ENCODE measurements at places on chromosomes 6 and 20.

- DNase-seq = peak; percentile 86
These were observed 57.8 kb upstream of the RREB1 start for GRCh38 chr6:7050004-7050403.

- DNase-seq = peak; percentile 42
These were observed 26.9 kb downstream of the SPATA2 start for GRCh38 chr20:49888212-49889000.

DNA sequence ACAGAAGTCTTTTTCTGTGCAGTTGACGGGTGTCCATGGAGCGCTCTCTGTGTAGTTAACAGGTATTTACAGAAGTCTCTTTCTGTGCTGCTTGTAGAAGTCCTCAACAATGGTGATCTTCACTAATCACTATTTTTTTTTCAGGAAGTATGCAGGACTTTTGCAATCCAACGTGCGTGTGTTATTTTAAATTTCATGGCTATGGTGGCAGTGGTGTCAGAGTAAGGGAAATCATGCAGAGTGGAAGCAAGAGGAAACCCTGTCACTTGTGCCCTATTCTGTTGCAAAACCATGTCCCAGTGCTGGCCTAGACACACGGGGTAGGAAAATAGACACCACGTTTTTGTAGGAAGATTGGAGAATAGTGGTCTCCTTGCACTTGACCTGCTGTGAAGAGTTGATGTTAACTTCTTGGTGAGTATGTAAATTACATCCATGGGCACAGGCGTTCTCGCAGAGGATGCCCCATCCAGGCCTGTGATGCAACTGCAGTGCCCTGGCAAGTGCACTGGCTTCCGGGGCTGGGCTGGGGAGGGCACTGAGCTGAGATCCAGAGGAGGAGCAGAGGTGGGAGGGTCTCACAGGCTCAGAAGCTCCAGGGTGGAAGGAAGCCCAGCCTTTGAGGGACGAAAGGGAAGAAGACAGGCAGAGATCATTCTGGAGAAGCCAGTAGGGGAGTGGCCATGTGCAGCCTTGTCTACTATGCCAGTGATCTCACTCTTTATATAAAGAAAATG lies 146.5 kb downstream of the SYCP2 start:
- peak; percentile 79 for DNase-seq

DNA sequence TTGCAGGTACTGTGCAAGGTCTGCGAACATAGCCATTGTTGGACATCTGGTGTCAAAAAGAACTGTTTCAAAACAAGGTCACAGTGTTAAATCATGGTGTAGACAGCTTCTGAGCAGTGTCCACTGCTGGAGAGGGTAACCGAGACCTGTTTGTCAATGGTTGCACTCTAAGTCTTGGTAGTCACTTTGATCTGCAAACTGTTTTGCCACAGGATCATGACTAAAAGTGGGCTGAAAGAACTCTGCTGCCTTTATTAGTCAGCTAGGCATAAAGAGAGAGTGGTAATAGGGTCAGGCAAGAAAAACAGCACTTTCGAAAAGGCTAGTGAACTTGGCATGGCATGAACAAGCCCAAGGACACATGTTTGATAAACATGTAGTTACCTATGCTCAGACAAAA lies 552.3 kb upstream of the CITED2 start:
- no peak for DNase-seq

- DNase-seq = no peak
These were observed 237.1 kb downstream of the ANKRD60 start for GRCh38 chr20:57991211-57991881.

GRCh38 chr6:33427585-33428223 lies 7.8 kb downstream of the SYNGAP1 start:
- no peak for DNase-seq

- no peak for DNase-seq
These were observed 40.0 kb upstream of the OPN5 start for GRCh38 chr6:47741807-47742206.

DNA sequence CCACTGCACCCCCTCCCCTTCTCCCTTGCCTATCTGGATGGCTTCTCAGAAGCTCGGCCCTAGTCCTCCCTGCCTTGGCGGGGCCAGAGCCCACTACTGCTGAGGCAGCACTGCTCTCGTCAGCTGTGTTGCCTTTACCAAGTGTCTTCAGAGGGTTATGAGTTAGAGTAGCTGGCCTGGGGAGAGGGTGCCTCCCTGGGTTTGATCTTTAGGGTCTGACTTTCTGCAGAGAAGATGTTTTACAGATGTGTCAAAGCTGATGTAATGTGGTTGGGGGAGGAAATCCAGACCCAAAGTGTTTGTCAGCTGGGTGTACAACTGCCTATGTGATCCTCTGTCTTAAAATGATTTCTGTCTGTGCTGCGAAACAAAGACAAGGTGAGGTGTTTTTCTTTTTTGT lies 30.4 kb upstream of the PI16 start:
- DNase-seq = no peak

GRCh38 chr6:23505026-23505425 lies 621.0 kb upstream of the NRSN1 start:
- DNase-seq = no peak

GRCh38 chr20:61560361-61560853 lies 308.3 kb downstream of the CDH4 start:
- DNase-seq = no peak

DNA sequence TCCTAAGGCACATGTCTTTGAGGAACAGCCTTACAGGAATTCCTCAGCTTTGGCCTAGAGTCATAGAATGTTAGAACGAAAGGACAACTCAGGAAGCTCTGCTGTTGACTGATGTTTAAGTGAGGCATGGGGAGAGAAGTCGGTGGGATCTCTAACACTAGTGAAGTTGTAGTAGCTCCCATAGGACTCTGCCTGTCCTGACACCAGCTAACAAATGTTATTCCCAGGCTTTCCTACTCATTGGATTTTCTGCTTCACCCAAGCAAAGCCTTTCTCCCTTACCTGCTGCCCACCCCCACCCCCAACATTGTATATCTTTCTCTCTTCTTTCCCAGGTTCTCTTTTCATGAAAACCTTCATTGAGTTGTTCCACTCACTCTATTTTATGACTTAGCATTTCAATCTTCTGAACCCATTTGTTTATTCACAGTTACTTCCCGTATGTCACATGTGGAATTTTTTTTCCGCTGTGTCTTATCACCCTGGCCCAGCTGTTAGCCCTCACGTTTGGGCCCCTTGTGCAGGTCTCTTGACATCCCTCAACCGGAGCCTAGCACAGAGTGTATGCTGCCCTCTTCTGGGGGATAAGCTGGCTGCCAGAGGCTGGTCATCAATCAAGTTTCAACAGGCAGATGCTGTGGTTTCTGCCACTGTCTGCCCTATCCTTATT lies 39.2 kb upstream of the RNF8 start:
- DNase-seq = peak; percentile 62

- DNase-seq = no peak
These were observed 466.9 kb upstream of the NRSN1 start for GRCh38 chr6:23659125-23659524.

- DNase-seq = no peak
These were observed 19.4 kb upstream of the BAK1 start for GRCh38 chr6:33599413-33599938.

DNA sequence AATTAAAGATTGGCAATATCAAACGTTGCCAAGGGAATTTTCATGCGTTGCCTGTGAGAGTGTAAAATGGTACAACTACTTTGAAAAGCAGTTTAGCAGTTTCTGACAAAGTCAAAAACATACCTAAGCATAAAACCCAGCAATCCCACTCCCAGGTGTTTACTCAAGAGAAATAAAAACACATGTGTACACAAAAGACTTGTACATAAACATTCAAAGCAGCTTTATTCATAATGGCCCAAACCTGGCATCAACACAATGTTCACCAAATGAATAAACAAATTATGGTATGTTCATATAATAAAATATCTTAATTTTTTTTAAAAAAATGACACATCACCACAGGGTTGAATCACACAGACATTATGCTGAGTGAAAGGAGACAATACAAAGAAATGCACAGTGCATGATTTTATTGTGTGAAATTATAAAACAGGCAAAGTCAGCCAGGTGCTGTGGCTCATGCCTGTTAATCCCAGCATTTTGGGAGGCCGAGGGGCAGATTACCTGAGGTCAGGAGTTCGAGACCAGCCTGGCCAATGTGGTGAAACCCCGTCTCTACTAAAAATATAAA lies 240.4 kb upstream of the MARCKS start:
- no peak for DNase-seq

- no peak for DNase-seq
These were observed 184.0 kb downstream of the IBTK start for GRCh38 chr6:82063574-82063973.

- no peak for DNase-seq
These were observed 272.9 kb upstream of the KCNQ5 start for GRCh38 chr6:72348926-72349325.

DNA sequence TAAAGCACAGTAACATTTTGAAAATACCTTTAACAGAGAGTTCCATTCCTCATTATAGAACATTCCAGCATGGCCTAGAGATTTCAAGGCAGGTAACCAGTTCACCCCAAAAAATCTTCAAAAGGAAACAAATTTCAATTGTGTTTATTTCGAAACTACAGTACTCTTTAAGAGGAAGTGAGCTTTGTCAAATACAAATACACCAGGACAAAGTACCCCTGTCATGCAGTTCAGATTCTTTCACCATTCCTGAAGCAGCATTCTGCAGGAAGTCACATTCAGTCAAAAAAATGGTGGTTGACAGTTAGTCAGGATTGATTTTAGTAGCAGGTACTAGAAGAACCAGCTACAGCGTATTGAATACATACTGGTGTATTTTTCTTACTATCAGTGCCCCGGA lies 89.6 kb upstream of the RIN2 start:
- no peak for DNase-seq

DNA sequence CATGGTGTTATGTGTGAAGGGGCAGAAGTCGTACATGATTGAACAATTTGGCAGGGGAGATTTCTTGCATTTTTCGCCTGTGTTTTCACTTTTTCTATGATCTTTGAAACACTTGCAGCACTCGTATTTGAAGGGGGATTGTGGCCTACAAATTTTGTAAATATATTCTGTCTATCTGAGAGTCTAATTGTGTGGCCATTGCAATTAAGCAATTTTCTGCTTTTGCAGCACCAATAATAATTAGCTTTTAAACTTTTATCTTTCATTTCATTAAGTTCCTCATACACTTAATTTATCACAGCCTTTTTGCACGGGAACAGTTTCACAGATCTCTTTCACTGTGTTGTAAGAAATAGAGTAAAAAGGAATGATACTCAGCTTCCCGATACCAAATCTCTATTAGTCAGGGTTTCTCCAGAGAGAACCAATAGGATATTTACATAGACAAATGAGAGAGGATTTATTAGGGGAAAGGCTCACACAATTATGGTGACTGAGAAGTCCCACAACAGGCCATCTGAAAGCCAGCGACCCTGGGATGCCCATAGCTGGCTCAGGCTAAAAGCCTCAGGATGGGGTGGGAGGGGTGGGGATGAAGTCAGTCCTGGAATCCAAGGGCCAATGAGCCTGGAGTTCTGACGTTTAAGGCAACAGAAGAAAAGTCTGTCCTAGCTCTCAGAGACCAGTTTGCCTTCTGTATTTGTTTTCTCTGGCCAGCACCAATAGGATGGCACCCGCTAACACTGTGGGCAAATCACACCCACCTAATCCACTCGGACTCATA lies 58.3 kb downstream of the KIF6 start:
- no peak for DNase-seq

DNA sequence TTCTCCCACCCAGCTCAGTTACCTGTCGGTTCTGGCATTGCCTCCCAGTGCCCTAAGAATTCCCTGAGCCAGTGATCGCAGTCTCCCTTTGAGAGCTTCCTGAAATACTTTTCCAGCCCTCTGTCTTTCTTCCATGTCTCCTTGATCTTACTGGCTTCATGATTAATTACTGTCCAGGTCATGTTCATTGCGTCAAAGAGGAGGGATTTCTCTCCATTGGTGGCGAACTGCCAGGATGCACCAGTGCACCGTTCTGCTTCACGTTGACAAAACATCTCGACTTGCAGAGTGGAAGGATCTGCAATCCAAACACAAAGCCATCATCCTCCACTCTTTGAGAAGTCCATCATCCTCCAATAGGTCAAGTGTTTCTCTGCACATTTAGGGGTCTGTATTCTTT lies 8.6 kb downstream of the RAET1E start:
- no peak for DNase-seq

DNA sequence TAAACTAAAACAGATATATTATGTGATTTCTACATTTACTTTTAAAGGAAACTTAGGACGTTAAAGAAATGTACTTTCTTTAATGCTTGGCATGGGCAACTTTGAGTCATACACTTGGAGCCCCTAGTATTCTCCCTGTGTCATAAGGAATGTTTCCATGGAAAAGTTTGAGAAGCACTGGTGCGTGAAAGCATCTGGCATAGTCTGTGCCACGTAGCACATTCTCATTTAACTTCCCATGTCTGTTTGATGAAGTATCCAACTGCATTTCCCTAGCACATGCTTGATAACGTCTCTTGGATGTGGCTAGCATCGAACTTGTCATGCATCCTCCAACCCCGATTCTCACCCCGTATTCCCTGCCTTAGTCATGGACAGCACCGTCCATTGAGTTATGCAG lies 172.0 kb downstream of the TBC1D7 start:
- no peak for DNase-seq

DNA sequence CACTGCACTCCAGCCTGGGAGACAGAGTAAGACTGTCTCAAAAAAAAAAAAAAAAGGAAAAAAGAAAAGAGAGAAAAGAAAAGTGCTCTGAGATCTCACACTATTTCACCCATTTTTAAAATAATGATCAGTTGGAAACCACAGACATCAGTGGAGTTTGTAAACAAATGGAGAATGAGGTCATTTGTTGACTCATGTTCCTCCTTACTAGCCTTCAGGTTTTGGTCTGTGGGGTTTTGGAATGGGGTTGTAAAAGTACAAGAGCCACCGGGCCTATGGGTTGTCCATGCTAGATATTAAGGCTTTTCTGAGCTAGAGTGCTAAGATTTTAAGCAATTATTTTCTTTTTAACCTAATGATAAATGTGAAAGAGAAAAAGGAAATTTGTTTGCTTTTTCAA lies 104.4 kb upstream of the PRL start:
- no peak for DNase-seq

DNA sequence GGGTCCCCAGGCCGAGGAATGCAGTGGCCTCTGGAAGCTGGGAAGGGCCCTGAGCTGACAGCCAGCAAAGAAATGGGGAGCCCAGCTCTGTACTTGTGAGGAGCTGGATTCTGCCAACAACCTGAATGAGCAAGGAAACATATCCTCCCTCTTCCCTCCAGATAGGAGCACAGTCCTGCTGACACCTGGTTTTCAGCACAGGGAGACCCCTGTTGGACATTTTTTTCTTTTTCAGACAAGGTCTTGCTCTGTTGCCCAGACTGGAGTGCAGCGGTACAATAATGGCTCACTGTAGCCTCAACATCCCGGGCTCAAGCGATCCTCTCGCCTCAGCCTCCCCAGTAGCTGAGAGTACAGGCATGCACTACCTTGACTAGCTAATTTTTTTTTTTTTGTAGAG lies 21.5 kb downstream of the BMP6 start:
- DNase-seq = no peak

DNA sequence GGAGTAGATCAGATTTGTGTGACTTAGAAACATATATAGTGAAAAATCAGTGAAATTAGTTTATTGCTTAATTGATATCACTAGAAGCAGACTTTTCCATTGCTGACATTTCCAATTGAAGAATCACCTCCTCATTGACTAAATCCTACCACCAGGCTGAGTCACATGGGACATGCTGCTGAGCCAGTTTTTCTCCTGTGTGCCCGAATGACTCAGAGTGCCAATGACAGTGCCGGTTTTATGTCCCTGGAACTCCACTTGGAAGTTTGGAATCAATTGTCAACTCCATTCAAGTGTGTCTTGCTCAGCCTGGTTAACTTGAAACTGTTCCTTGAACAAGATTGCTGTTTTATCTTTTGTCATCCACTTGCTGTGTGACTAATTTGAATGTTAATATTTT lies 316.1 kb upstream of the PRDM1 start:
- no peak for DNase-seq

- DNase-seq = no peak
These were observed 15.1 kb upstream of the BAK1 start for GRCh38 chr6:33595001-33595846.
